ENCODE measurements at places on chromosomes 7 and 10.

GRCh38 chr10:103713676-103714075 is 141.7 kb downstream of the SH3PXD2A start:
- no peak for DNase-seq

GRCh38 chr7:76411626-76412025 is 2.1 kb upstream of the SSC4D start:
- DNase-seq: no peak

DNA sequence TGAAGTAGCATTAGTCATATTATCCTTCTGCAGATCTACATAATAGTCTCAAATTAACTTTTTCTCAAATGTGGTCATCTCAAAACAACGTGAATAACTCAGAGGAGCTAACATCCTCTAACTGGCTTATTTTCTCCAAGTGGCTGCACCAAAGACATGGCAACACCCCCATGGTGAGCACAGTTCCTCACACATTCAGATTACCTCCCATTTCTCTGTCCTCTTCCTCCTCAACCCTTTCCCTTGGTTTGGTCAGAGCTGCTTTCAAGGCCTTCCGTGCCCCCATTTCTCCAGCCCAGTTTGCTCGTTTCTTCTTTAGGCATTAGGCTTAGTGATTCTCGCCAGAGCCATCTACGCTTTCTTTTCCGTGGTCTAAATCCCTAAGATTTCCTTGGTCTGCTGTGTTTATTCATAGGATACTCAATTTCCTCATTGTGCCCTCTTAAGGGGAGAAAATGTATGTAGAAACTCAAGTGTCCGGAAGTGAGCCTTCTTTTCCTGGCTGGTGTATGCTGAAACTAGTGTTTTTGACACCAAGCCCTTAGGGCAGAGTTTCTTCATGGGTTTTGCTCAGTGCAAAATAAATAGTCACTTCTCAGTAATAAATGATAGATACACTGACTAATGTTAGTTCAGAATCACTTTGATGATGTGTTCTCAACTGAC is 2.6 kb downstream of the MET start:
- no peak for DNase-seq

DNA sequence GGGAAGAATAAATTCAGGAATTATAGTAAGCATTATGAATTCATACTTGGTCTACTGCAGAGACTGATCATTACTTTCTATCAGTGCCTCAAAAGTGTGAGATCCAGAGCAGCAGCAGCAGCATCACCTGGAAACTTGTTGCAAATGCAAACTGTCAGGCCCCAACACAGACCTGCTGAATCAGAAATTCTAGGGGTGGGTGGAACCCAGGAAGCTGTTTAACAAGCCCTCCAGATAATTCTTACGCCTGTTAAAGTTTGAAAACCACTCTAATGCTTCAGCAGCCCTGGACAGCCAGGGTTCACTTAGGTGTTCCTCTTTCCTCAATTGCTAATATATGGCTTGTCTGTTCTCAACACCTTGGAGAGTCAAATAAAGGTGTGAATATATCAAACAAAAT is 19.5 kb downstream of the CACUL1 start:
- DNase-seq: no peak

DNA sequence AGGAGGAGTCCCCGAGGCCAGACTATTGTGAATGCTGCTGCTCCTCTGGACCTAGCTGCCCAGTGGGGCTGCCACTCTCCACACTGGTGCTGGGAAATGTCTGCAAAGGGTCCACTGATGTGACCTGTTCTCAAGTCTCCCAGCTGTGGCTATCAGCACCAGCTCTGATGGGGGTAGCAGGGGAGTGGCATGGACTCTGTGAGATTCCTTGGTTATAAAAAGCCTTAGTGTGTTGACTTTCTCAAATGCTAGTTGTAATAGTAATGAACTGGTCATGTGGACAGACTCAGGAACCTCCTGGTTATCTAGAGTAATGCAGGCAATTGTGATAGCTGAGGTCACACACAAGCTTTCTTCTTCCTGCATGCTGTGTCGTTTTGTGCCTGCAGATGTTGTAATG is 34.1 kb upstream of the ARMC3 start:
- no peak for DNase-seq

DNA sequence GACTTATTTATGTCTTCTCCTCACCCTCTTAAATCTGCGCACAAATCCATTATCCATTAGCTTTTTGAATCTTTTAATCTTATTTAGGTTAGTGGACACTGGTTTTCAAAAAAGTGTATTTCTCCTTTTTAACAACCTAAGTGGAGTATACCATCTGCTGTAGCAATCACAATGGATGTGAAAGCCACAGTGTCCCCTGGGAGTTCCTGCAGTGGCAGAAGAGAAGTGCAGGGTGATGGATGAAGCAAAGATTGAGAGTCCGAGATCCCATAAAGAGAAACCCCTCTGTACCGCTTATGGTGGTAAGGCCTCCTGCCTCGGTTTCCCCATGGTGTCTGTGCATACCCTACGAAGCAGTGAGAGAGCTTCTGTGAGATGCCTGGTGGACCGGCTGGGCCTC is 236.4 kb downstream of the COBL start:
- no peak for DNase-seq

- DNase-seq: no peak
These were observed 18.0 kb upstream of the HILPDA start for GRCh38 chr7:128437426-128438332.

DNA sequence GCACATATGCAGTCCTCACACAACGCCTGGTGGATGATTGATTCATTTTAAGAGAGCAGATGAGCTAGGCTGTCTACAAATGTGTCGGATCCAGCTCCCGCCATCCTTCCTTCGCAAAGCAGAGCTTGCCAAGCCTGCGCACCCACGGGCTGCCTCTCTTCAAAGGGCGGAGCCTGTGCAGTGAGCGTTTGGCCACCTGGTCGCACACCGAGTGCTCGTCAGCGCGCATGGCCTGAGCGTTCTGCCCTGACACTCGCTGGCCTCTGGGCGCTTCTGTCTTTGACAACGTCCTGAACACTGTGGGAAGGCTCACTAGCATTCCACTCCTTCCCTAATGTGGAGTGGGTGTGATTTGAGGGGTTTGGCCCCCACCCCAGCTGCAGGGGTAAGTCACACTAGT is 47.1 kb upstream of the TMEM72 start:
- DNase-seq: no peak

DNA sequence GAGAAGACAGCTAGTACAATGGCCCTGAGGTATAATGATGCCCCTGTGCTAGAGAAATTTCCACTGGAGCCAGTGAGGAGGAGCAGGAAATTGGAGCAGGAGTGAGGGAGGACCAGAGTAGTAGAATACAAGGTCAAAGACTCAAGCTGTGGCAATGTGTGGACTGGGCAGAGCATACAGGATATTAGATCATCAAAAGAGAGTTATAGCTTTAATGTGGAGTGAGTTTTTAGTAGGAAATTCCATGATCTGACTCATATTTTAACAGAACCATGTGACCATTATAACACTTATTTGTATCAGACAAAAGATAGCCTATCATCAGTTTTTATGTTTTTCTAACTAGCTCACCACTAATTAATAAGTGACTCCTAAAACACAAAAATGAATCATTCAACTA is 154.1 kb downstream of the DGKB start:
- DNase-seq: no peak

- DNase-seq: no peak
These were observed 2.0 kb downstream of the PPP1R17 start for GRCh38 chr7:31688996-31689395.

DNA sequence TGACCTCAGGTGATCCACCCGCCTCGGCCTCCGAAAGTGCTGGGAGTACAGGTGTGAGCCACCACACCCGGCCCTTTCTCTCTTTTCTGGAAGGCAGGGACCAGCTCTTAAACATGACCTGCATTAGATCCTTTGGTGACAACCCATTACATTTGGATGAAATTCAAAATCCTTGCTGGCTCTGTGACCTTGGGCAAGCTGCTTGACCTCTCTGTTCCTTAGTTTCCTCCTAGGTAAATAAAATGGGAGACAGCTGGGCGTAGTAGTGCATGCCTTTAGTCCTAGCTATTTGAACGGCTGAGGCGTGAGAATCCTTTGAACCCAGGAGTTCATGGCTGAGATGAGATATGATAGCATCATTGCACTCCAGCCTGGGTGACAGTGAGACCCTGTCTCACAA is 23.7 kb downstream of the LDB1 start:
- no peak for DNase-seq

- DNase-seq: no peak
These were observed 176.1 kb downstream of the SH3PXD2A start for GRCh38 chr10:103679096-103679790.

Data from stimulated activated CD8-positive, alpha-beta memory T cell treated with anti-CD3 and anti-CD28 coated beads, Interleukin-7, amount 100 ng/mL, for 48 hours (primary cell).